ENCODE measurements at places on chromosomes 3 and 15.

DNA sequence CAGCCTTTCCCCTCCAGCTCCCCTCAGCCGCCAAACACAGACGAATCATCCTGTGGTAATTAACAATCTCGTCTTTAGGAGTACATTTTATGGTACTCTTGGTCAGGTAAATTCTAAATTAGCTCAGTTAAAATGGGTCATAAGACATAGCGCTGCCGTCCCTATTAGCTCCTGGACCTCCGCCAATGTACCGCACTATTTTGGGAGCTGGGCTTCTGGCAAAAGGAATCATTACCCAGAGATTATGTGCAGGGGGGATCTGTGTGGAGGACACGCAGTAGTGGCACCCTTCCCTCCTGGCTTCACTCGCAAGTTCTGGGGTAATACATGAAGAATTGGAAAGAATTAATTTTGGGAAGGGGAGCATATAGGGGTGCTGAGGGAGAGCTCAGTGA lies 68.6 kb upstream of the ONECUT1 start:
- DNase-seq = no peak

GRCh38 chr3:86951322-86951721 lies 39.6 kb downstream of the VGLL3 start:
- DNase-seq = peak; percentile 70

DNA sequence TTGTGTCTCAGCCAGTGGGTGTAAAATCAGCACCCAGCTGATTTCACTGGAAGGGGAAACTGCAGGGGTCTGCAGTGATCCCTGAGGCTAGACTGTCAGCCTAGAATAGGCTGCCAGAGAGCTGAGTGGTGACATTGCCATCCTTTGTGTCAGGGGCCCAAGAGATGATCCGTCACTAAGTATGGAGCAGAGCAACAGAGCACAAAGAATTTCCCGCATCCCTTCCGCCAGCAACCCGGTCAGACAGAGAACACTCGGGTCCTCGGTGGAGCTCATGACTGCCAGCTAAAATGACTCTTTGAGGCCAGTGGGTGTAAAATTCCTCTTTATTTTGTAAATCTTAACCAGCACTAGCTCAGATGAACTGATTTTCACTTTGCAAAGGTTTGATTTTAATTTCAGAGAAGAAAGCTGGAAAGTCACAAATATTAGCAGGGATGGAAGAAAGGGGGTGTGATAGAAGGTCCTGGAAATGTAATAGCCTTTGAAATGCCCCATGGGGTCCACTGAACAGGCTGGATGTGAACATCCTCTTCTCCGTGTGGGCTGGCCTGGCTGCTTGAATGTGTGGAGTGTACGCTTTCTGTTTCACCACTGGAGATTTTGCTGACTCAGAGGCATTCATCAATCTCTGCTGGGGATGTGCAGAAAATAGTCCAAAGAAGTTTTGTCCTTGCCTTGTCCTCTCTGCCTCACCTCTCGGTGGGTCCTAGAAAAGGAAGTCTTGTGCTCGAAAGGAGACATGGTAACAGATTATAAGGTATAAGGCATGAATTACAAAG lies 138.8 kb downstream of the SV2B start:
- no peak for DNase-seq

- DNase-seq = peak; percentile 74
Measured at GRCh38 chr15:76185716-76186115, 125.6 kb downstream of the ETFA start.

DNA sequence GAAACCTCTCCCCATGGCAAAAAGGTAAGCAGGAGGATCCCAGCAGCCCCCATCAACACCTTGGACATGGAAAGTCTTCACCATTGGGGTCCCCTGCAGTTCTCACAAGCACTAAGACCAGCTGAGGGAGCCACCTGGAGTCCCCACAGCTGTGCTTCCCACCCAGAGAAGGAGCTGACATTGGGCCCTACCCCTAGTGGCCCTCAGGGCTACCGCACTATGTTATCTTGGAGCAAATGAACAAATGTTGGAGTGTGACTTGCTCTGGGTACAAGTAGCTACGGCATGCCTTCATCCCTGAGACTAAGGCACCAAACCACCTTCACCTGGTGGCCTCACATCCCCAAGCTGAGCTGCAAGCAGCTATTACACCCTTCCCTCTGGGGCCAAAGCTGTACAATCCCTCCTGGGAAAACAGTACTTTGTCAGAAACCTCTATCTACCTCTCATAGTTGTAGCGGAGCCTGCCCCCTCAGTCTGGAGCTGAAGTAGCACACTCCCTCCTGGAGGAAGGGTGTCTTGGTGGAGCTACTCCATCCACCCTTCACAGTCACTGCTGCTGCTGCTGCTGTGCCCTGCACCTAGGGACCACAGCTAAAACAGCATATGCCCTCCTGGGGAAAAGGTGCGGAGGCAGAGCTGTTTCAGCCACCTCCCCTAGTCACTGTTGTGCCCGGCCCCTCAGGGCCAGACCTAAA lies 42.7 kb downstream of the SERP1 start:
- DNase-seq = no peak
